ENCODE measurements at places on chromosomes 2 and 18. TPM values are rescaled to one million over a fixed set of nuclear protein-coding genes. Genes with fewer than 3 reads are reported as not detected.

Gene GALNT13
- 1.6 TPM for polyA plus RNA-seq

Gene DNAJC5G
- polyA plus RNA-seq: 0.19 TPM

Gene STPG4
- polyA plus RNA-seq: 0.18 TPM

Gene CNGA3
- polyA plus RNA-seq: 2.3 TPM

Gene POLR1A
- 13.6 TPM for polyA plus RNA-seq

Gene GPR155
- polyA plus RNA-seq: 3.7 TPM

DNA sequence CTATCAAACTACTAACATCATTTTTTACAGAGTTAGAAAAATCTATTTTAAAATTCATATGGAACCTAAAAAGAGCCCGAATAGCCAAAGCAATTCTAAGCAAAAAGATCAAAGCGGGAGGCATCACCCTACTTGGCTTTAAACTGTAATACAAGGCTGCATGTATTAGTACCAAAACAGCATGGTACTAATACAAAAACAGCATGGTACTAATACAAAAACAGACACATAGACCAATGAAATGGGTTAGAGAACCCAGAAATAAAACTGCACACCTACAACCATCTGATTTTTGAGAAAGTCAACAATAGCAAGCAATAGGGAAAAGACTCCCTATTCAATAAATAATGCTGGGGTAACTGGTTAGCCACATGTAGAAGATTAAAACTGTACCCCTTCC is 640.7 kb downstream of the IRS1 start:
- H3K27me3 ChIP-seq: no peaks in the 10 kb centered on the region
- H3K4me1 ChIP-seq: no peaks in the 10 kb centered on the region
- no peak overlapping the region for H3K27ac ChIP-seq
- no peak for DNase-seq
- H3K36me3 ChIP-seq: no peaks in the 10 kb centered on the region

DNA sequence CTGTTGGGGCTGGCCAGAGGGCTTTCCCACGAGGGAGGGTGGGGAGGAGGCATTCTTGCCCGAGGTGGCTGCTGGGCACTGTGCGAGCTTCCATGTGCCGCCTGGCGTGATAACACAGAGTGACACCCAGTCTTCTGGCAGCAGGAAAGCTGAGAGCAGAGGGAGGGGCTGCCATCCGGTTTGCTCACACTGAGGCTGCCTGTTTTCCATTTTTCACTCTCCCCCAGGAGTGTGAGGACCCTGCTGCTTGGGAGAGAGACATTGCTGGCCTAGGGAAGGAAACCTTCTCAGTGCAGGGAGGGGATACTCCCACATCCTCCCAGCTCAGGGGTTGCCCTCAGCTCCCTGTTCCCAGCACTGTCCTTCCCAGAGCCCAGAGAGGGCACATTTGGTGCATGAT is 73.1 kb downstream of the INHBB start:
- no peaks in the 10 kb centered on the region for H3K36me3 ChIP-seq
- H3K4me3 ChIP-seq: no peak overlapping the region
- H3K4me1 ChIP-seq: no peaks in the 10 kb centered on the region

Measured in large intestine (tissue), 12 donors.